SK-N-SH treated with all-trans-retinoic acid at 6 μM for 48 hours (cell line): ENCODE measurements at places on chromosomes 7 and 10.

GRCh38 chr7:7944619-7945282, 23.8 kb upstream of the GLCCI1 start:
- ATAC-seq: no peak

DNA sequence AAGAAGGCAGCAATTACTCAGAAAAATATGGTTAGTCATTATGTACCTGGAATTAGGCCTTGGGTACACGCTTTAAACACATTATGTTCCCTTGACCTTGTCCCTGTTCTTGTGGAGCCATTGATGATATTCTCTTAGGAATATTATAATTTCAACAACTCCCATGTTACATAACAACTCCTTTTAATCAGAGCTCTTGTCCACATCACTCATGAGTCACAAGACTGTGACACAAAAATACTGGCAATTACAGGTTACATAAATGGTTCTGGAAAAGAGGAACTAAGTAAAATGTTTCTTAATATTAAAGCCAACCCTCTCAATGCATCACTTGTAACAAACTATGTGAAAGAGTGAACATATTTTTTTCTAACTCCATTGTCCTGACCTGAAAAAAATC, 143.8 kb upstream of the PCLO start:
- no peak for ATAC-seq

DNA sequence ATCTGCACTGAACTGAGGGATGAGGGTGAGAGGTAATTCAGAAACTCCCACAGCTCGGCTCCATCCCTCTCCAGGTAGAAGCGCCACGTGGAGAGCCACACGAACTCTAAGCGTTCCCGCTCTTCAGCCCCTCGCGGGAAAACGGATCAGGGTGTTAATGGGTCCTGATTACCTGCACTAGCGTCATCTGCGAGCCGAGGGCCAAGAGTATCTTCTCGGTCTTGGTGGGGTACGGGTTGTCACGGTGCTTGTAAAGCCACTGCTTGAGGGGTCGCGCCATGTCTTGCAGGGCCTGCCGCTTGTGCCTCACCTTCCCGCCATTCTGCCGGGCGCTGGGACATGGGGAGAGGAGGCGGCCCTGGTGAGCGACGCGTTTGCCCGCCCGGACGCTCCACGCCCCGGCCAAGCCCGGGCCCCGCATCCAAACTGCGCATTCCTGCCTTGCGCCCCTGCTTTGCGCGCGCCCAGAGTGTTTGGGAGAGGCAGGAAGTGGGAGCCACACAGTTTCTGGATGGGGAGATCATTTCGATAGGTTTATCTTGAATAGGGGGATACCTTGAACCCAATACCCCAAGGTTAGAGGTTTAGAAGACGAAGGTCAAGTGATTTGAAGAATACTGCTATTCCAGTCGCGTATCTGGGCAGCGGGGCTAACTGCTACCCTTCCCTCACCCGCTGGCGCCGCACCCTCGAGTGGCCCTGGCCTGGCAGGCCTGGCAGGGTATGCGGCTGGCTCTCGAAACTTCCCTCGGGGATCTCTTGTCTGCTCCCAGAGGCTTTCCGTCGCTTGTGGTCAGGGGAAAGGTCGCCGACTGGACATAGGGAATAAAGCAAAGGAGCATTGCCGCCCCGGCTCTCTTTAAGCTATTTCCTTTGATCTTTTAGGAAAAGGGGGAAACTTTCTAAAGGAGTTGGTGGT, 4.2 kb downstream of the MKX start:
- ATAC-seq: no peak

- ATAC-seq: no peak
Measured at GRCh38 chr10:31668326-31668725, 260.3 kb downstream of the ARHGAP12 start.

- ATAC-seq: no peak
Measured at GRCh38 chr7:42159130-42159529, 77.9 kb downstream of the GLI3 start.

- no peak for ATAC-seq
Measured at GRCh38 chr7:48389977-48390376, 218.7 kb downstream of the ABCA13 start.

DNA sequence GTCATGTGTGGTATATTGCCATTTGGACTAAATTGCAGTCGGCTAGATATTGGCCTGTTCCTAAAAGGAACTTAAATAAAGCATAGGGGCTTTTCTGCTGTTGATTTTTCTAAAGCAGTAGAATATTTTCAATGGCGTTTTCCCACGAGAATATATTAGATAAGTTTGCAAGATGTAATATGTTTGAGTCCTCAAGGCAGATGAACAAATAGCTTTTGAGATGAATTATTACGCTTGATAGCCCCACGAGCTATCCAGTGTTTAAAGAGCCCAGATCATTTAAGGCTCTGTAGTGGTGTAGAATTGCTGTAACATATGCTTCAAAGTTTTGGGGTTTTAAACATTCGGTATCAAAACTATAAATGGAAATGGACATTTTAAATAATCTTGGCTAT, 2.9 kb downstream of the CELF2 start:
- ATAC-seq: no peak

DNA sequence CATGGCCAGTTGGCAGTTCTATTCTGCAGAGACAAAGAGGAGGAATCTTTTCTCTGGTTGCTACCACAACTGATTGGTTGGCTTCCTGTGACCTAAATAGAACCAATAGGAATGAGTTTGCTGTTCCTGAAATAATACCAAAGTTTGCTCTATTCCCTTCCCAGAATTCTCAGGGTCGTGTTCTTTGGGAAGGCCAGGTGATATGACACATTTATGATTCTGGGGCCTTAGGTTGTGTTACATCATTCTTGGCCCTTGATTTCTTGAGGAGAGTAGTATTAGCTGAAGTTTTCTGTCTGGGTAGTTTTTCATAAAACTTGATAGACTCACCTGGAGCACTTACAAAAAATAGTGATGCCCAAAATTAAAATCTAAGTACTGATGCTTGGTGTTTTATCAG, 171.9 kb downstream of the LRRC4 start:
- no peak for ATAC-seq

GRCh38 chr10:79402951-79403350, 42.5 kb downstream of the ZCCHC24 start:
- ATAC-seq: no peak

- no peak for ATAC-seq
Measured at GRCh38 chr10:15849316-15849715, 11.0 kb downstream of the MINDY3 start.

DNA sequence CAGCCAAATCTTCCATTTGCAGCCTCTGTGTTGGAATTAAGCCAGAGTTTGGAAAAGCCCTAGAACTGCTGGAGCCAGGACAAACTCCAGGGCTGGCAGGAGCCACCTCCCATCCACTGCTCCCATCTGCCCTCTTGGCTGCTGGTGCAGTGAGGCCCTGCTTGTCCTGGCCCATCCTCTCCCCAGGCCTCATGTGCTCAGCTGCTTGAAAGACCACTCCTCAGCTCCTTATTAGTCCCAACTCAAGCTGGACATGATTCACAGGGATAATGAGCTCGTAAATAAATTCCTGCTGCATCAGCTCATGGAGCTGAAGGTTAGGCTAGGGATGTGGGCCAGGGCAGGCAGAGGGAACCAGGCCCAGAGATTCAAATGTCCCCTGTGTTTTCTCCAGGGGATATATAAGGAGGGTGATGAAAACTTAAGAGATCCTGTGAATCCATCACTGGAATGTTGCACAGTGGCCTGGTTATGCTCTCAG, 282.8 kb downstream of the RPS24 start:
- peak; percentile 67 for ATAC-seq

- no peak for ATAC-seq
Measured at GRCh38 chr10:97726636-97727178, 10.2 kb upstream of the ZFYVE27 start.

- ATAC-seq: no peak
Measured at GRCh38 chr7:131487217-131487616, 69.2 kb downstream of the PODXL start.

- no peak for ATAC-seq
Measured at GRCh38 chr7:30240106-30240800, 44.1 kb upstream of the ZNRF2 start.

GRCh38 chr10:89468191-89468965, 54.0 kb downstream of the IFIT5 start:
- no peak for ATAC-seq

DNA sequence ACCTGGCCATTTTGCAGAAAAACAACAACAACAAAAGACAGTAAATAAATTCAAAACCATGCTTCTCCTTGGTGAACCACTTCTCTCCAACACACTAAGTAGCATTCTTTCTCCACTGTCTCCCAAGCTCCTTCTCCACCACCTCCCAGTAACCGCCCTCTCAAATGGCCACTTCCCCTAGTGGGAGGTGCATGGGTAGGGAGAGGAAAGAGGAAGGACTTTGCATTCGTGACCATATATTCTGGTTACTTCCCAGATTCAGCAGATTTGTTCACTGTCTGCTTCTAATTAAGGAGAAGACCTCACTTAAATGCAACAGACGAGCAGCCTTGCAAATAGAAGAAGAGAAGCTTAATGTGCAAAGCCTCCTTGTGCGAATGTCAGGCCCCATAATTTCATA, 166.8 kb downstream of the SORCS1 start:
- no peak for ATAC-seq

GRCh38 chr7:28406192-28406591, 6.1 kb upstream of the CREB5 start:
- no peak for ATAC-seq

- no peak for ATAC-seq
Measured at GRCh38 chr7:46383605-46384004, 462.5 kb upstream of the IGFBP3 start.

DNA sequence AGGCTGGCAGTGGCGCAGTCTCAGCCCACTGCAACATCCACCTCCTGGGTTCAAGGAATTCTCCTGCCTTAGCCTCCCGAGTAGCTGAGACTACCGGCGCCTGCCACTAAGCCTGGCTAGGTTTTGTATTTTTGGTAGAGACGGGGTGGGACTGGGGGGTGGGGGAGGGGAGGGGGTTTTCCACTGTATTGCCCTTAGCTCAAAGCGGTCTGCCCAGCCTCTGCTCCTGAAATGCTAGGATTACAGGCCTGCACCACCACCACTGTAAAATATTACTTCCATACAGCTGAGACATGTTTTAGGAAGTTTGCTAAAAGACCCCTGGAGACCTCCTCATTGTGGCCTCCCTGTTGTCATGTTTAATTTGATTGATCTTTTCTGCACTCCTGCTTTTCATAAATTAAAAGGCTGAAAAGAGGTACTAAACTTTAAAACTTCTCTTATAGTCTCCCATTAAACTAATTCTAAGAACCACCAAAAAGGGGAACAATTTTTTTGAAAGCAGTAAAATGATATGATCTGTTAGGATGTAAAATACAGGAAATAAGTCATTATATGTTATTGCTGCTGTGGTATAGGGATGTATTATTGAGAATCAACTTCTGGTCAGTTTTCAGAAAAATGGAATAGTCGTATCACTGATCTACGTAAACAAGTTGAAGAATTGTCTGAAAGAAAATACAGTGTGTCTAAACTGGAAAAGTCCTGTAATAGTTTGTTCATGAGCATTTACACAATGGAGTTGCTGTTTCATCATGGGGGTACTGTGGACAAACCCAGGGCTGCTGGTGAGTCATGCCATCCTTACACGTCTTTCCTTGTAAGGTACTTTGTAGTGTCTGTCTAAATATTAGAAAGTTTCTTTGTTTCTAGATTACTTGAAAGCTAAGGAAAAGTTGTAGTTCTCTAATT, 72.9 kb upstream of the TMEM248 start:
- no peak for ATAC-seq

GRCh38 chr10:6024334-6024682, 37.9 kb downstream of the IL2RA start:
- no peak for ATAC-seq
